Suppressor macrophage (primary cell): ENCODE measurements at places on chromosomes 3 and 15.

DNA sequence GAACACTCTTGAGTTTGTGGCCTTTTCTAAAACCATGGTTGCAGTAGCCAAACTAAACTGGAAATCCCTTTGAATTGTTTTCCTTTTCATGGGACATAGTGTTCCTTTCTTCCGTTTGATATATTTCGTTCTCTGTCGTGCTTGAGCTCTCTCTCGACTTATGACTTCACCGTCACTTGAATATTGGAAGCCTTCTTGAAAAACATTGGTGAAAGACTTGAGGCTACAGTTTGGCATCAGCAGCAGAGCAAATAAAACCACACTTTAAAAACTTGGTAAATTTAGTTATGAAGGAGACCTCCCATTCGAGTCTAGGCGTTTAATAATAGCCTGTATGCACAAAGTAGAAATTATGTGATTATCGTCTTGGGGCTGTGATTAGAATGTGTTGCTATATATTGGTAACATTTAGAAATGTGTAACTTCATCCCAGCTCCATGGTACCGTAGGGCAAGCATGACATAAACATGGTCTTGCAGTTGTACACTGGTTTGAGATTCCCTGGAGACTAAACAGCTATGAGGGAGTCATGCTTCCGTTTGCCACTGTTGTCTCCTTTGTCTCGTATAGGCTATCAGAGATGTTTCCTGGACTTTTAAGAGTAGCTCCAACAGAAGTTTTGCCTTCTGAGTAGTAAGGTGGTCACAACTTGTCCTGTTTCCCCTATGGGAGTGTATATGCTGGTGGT lies 122.3 kb downstream of the PTPRG start:
- DNase-seq: no peak

- DNase-seq: no peak
Measured at GRCh38 chr15:101136381-101137268, 115.2 kb downstream of the CHSY1 start.

- no peak for DNase-seq
Measured at GRCh38 chr3:191340966-191341365, 10.6 kb upstream of the UTS2B start.

DNA sequence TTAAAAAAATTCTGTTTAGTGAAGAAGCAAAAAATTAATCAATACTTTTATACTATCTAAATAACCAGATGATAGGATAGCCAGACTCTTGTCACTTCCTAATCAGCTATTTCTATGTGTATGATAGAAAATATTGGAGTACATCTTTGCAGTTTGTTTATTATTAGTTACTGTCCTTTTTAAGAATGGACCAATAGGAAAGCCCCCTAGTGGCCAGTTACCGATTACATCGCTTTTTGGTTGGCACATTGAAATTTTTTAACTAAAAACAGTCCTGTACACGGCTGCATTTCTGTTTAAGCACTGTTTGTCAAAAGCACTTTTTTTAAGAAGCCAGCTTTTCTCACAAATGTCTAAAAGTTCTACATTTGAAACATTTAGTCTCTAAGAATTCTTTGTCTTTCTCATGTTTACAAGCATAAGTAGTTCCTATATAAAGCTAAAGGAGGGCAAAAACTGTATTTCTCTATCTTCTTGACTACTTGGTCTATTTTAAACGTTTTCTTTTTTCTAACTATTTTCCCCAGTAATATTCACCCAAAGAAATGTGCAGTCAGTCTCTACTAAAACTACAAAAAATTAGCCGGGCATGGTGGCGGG lies 253.2 kb upstream of the LRTM1 start:
- peak; percentile 69 for DNase-seq

DNA sequence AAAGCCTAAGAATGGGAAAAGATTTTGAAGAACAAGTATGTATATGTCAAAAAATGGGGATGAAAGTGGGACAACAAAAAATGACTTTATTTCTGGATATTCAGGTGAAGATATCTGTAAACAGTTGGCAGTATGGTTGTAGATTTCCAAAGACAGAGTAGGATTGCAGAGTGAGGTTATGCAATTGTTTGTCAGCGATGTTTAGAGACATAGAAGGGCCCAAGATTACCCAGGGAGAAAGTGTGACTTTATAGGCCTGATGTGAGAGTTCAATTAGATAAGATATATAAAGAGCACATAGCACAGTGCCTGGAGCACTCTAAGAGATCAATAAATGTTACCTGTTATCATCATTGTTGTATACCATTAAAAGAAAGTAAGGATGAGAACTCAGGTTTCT lies 319.8 kb downstream of the DOCK3 start:
- no peak for DNase-seq

- DNase-seq: no peak
Measured at GRCh38 chr15:100824211-100824610, 55.4 kb upstream of the ALDH1A3 start.

GRCh38 chr15:89341316-89342005 lies 6.8 kb upstream of the POLG start:
- no peak for DNase-seq

- no peak for DNase-seq
Measured at GRCh38 chr3:52394751-52395502, 50.0 kb downstream of the SEMA3G start.

DNA sequence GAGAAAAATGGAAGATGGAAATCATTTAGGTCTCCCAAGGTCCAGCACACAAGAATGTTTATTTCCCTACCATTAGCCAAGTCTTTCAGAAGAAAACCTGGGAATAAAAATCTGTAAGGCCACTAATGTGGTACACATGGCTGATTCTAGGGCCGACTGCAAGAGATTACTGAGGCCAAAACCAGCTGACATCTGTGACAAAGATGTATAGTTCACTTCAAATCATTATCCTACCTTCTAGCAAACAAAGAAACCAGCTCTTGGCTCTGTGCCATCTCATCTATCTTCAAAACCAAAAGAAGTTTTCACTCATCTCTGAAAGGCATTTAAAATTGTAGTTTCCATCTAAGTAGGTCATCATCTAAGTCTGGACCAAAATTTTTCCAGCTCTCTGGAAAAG lies 43.9 kb downstream of the ERC2 start:
- no peak for DNase-seq

DNA sequence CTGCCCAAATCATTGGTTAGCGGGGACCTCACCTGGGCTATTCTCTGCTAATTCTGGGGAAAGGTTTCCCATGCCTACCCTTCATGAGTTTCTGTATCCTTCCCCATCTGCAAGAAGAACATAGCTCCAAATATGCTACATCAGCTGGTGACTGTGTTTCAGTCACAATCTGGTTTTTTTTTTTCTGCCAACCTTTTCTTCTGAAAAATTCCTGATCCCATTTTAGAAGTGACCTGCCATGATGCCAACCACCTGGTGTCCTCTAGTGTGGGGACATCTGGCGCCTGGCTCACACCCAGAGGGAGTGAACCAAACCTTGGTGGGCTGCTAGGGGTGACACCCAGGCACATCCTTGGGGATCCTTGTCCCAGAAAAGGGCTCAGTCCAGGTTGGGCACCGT lies 76.1 kb downstream of the CHRD start:
- no peak for DNase-seq

DNA sequence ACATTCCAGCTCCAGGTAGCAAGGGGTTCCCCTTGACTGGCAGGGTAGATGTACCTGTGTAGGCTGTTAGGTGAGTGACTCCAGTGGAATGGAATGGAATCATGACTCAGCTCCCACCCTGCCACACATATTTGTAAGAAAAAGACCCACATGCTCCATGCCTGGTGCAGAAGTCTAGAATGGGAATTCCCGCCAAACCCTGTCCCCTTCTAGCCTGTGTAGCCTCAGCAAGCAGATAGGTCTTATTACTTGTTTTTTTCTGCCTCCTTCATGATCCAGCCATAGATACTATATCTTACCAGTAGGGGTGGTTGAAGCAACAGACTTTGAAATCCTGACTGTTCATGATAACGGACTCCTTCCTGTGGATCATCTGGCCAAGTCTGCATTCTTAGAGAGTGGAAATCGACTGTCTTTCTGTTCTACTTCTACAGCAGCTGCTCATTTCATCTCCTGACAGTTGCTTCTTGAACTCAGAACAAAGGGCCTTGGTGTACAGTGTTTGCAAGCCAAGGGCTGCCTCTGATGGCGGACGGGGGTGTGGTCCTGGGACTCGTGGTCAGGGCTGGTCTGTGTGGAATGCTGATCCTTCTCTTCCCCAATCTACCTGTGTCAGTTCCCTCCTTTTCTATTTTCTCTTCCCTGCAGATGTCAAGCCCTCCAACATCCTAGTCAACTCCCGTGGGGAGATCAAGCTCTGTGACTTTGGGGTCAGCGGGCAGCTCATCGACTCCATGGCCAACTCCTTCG lies 16.3 kb downstream of the SNAPC5 start:
- no peak for DNase-seq

- DNase-seq: no peak
Measured at GRCh38 chr3:15478640-15478979, 42.9 kb downstream of the COLQ start.

- DNase-seq: peak; percentile 56
Measured at GRCh38 chr3:114698146-114699105, 404.6 kb downstream of the TIGIT start.

DNA sequence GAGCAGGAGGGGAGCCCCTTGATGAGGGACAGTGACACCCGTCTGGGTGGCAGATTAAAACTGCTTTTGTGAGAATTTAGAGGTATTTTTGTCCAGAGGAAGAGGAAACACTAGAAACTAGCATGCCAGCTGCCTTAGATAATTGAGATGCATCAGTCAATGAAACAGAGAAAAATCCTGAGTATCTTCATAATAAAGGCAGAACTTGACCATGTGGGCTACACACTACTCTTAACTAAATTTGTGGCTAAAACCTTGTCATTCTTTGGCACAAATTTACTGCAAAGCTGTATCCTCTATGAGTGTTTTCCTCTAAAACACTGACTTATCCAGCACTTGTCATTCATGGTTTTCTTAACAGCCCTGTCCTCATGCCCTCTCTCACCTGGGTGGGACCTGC lies 259.7 kb upstream of the TPM1 start:
- DNase-seq: no peak

DNA sequence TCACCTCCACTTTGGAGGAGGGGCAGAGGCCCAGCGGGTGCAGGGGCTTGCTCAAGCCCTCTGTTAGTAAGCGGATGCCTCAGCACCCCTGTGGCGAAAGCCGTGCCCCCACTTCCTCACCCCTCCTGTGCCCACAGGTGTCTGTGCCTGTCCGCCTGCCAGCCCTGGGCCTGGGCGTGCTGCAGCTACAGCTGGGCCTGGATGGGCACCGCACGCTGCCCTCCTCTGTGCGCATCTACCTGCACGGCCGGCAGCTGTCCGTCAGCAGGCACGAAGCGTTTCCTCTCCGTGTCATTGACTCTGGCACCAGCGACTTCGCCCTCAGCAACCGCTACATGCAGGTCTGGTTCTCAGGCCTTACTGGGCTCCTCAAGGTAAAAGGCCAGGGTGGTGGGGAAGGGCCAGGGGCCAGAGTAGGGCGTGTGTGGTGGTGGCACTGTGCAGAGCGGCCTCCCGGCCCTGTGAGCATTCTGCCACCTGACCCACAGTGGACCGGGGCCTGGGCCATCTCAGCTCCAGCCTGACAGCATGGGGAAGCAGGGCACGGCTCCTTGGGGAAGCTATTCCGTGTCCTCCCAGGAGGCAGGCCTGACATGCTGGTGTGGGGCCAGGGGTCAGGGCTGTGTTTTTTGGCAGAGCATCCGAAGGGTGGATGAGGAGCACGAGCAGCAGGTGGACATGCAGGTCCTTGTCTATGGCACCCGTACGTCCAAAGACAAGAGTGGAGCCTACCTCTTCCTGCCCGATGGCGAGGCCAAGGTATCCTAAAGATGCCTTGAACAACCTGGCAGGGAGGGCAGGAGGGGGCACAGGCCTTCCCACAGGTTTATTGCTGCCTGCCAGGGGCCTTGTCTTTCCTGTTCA lies 9.0 kb downstream of the MAN2A2 start:
- no peak for DNase-seq

DNA sequence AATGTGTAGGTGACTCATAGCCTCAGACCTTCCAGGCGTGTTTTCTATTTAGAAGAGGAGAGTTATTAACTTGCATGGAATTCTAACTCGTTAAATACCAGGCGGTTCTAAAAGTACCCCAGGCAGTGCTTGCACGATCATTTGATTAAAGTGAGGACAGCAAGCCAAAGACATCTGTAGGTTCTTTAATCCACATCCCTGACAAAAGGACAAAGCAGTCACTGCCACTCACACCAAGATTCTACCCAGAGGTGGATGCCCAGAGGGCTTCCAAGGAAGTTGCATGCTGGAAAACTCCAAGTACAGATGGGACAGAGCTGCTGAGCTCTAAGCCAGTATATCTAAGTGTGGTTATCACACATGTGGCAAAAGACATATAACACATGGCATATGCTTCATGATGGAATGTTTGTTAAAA lies 372.1 kb downstream of the ROBO2 start:
- no peak for DNase-seq

DNA sequence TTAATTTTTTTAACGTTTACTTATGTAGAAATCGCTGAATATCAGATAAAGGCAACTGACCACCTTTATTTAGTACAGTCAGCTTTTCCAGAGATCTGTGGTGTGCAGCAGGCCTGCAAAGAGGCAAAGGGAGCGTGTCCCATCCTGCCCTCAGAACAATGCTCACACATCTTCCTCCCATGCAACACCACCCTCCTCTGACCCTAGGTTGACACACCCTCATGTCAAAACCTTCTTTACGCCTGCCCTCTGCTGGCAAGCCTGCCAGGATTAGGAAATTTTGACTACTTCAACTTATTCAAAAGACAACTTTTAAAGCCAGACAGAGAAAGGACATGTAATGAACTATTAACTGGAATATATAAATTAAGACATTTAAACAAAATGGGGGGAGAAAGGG lies 513.7 kb downstream of the FOXP1 start:
- DNase-seq: peak; percentile 84

- no peak for DNase-seq
Measured at GRCh38 chr3:63124090-63124489, 154.0 kb upstream of the SYNPR start.

GRCh38 chr15:88653200-88654064 lies 14.6 kb downstream of the ISG20 start:
- no peak for DNase-seq

DNA sequence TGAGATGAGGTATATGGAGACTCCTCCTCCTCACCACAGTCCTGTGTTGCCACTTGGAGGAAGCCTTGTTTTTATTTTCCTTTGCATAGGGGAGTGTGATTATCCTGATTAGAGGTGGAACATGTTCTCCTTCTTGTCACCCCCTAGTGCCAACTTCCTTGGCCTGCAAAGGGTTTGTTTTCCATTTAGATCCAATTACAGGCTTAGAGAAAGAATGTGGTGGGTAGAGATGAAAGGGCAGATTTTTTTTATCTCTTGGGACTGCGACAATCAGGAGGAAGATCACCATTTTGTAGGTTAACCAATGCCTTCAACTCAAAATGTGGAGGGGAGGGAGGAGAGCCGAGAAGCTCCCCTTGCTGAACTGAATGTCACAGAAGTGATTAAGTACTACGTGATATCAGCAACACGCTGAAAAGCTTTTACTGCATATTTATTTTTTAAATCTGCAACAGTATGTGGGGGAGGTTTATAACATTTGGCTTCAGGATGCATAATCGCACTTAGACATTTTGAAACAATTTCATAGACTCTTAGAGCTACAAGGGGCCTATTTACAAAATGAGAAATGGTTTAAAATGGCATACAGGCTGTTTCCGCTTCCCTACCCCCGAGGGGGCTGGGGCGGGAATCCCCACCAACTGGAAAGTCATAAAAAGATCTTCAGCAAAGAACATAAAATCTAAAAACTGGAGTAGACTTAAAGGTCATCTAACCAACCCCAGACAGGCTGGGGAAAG lies 2.4 kb downstream of the LMCD1 start:
- no peak for DNase-seq
